ENCODE measurements at places on chromosomes 12 and 14.

DNA sequence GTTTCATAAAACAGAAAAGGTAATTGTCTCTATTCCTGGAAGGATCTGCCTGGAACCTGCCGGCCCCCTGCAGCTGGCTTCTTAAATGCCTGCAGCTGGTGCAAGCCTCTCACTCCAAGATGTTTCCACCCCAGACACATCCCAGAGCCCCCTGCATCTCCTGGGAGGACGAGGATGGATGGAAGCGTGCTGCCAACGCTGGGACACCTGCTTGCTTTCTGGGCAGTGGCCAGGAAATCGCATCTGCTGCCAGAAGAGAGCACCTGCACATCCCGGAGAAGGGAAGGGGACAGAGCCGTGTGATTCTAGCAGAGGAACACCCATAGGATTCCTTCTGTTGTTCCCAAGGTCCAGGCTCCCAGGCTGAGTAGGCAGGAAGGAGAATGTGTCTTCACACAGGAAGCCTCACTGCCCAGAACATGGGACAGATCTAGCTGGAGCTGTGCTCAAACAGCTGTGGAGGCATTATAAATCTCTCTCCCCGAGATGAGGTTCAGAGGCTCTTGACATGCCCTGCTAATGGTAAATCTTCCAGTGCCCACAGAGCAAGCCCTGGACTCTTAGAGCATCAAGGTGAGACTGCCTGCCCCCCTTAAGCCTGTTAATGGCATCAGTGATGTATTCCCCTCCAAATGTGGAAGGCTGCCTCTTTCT is 138.8 kb upstream of the MAP1LC3B2 start:
- no peak for DNase-seq

DNA sequence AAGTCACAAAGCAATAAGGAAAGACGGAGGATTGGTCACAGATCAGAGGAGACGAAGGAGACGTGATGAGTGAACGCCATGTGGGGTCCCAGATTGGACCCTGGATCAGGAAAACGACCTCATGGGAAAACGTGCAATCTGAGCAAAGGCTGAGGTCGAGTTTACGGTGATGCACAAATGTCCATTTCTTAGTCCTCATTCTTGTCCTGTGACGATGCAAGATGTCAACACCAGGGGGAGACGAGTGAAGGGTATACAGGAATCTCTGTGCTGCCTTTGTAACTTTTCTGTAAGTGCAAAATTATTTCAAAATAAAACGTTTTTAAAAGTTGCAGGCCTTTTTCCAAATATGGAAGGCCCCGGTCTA is 329.8 kb downstream of the MED13L start:
- DNase-seq = no peak

GRCh38 chr14:33948869-33949408 is 1.9 kb downstream of the EGLN3 start:
- no peak for DNase-seq

DNA sequence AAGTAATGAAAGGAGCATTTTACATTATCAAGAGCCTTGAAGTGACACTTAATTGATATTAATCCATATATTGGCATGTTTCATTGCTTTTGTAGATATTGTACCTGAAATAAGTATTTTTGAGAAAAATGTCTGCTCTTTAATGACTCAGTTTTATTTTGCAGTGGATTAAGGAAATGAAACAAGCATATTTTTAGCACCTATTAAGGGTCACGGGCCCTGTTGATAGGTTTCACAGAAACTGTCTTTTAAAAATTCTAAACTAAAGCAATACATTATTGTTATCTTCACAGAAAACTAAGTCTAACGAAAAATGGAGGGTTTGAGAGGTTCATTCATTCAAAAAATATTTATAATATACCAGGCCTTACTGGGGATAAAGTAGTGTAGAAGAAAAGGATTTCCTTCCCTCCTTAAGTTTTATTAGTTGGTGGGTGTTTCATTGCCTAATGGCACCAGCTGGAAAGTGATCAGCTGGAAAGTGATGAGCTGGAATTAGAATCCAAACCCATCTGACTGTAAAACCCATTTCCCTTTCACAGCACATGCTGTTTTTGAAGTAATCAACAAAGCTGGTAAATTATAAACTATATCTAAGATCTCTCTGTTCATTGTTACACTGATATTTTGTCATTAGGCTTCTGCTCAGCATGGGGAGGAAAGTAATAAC is 54.2 kb downstream of the PTPRQ start:
- no peak for DNase-seq

- DNase-seq = no peak
These were observed 250.3 kb downstream of the SPTSSA start for GRCh38 chr14:34211732-34212131.

DNA sequence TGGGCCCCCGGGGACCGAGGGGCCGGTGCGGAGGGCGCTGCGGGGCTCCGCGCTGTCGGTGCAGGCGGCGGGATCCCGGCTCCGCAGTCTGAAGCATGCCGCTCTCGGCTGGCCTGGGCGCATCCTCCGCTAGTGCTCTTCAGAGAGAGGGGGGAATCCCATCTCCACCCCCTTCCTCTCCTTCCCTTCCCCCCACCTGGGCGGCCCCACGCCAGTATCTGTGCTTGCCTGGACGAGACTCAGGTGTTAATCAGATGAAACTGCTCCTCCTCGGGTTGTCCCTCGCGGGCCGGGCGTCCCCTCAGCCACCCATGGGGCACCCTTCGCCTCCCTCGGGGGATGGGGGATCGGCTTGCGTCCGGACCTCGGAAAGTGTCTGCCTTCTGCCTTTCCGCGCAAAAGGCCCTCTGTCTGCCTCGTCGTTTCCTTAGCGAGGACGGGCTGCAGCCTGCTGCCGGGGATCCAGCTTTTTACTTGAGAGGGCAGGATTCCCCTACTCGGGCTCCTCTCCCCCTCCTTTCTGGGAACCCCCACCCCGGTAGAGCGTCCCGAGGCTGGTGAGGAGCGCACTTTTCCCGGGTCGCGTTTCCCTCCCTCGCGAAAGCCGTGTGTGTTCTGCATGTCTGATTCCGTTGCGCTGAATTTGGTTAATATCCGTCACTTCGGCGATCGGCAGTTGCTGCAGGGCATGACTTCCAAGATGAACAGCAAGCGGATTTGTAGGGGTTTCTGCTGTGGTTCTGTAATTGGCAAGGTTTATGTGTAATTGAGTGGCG is 1.1 kb downstream of the GPHN start:
- peak; percentile 40 for DNase-seq

- DNase-seq = no peak
These were observed 112.2 kb upstream of the DIO3 start for GRCh38 chr14:101449114-101449513.

DNA sequence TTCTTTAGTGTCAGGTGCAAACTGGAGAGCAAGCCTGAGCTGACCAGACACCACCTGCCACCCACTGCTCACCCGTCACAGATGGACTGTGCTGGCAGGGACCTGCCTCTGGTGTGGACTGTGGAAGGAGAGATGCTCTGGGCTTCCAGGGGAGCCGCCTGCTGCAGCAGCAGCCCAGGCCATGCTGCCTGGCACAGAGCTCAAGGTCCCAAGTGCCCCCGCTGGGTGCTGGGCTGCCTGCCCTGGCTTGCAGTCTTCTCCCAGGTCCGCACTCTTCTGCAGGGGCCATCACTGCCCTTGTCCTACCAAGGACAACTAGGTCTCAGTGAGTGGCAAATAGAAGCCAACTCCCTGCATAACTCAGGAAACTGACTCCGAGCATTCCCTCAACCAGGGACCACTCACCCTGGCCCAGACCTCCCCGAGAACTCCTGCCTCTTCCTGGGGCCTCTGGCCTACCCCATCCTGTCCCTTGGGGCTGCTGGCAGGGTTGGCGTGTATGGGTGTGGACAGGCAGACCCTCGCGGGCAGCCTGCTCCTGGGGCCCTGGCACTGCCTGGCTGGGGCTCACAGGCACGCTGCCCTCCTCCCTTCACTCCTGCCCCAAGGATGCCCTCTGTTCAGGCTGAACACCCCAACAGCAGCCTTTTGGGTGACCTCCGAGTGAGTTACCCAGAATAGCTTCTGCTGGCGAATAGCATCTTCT is 9.3 kb downstream of the AMN start:
- DNase-seq = no peak

DNA sequence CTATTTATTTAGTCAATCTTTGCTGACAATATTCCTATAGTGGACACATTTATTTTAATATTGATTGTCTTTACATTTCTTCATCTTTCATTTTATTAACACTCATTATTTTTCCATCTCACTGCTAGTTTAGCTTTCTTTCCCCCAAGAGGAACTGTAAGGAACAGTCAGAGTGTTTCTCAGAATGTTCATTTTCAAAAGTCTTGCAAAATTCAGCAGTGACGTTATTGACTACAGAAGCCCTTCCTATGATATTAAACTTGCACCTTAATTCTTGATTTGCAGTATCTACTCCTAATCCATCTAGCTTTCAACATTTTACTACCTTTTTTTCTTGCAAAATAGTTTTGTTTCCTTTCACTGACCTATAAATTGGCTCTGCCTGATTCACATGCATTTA is 13.0 kb downstream of the CLEC2B start:
- no peak for DNase-seq

- DNase-seq = no peak
These were observed 222.8 kb downstream of the EGLN3 start for GRCh38 chr14:33728010-33728498.

- DNase-seq = no peak
These were observed 55.4 kb downstream of the TMEM121 start for GRCh38 chr14:105581551-105582341.

GRCh38 chr12:57833672-57834071 is 12.9 kb downstream of the CTDSP2 start:
- DNase-seq = no peak

GRCh38 chr14:64614166-64614565 is 64.4 kb downstream of the PPP1R36 start:
- DNase-seq = no peak

DNA sequence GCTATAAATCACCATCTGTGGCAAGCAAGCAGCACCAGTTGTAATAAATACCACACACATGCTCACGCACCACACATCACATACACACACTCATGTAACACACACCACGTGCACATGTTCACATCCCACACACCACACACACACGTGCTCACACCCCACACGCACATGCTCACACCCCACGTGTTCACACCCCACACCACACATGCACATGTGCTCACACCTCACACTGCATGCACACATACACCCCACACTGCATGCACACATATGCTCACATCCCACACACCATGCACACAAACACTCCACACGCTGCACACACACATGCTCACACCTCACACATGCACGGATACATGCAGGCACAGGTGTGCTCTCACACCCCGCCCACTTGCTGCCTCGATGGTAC is 22.9 kb upstream of the ANKLE2 start:
- no peak for DNase-seq

DNA sequence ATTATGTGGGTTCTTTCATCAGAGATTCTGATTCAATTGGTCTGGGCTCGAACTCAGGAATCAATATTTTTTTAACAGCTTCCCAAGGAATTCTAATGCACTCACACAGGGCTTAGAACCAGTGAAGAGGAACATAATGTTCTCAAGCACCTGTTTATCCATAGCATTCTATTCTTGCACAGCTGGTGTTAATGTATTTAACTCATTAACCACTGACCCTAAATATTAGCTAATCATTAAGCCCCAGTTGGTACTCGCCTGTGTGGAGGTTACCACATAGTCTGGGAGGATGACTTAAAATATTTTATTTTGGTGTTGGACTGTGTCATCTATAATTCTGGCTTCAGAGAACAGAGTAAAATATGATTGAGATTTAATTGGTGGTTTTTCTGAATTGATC is 45.3 kb downstream of the LRP6 start:
- DNase-seq = no peak

- DNase-seq = no peak
These were observed 9.2 kb upstream of the CRIP2 start for GRCh38 chr14:105465209-105466031.

GRCh38 chr14:95769976-95770375 is 56.1 kb upstream of the TCL1A start:
- no peak for DNase-seq

DNA sequence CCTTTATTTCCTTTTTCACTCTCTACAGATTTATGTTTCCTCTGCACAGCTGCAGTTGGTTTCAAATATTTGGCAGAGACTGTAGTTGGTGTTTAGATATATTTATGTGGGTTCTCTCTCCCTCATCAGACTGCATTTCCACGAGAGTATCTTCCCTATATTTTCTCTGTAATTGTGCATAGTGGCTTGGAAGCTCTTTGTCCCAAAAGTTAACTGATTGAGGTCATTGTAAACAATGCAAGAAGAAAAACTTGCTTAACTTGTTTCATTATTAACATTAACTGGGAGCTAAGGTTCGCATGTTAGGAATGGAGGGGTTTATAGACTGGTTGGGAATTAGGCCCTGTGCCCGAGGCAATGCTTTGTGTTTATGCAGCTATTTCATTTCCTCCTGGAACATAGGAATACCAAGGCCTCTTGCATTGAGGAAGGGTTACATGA is 216.9 kb upstream of the HMGA2 start:
- DNase-seq = no peak

DNA sequence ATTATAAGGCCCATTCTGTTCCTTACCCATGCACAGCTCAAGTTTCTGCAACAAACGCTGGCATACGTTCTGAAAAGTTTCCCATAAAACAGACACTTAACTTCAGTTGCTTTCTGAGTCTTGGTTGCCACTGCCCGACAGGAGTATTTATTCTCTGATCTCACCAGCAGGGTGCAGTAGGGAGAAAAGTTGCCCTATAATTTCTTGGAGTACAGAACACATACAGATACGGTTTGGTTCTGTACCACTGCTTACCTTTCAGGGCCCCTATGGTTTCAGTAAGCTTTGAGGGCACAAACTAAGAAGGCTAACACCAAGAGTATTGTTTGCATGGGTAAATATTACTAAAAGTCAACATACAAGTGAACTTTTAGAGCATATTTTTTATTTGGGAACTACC is 77.9 kb downstream of the SPATA7 start:
- no peak for DNase-seq

DNA sequence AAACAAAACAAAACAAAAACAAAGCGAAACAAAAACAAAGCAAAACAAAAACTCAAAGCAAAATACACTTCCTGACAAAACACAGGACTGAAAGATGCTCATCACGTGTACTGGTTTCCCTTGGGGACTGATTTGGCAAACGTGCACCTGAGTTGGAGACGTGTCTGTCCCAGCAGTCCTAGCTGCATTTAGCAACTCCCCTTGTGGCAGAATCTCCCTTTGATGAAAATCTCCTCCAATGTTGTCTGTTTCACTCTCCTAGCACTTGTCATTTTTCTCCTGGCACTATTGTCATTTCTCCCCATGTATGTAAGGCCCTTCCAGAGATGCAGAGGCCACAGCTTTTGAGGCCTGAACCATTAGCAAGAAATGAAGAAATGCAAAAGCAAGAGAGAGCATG is 6.8 kb upstream of the SLC24A4 start:
- no peak for DNase-seq

GRCh38 chr12:44118946-44119345 is 283.1 kb downstream of the TMEM117 start:
- DNase-seq = no peak

DNA sequence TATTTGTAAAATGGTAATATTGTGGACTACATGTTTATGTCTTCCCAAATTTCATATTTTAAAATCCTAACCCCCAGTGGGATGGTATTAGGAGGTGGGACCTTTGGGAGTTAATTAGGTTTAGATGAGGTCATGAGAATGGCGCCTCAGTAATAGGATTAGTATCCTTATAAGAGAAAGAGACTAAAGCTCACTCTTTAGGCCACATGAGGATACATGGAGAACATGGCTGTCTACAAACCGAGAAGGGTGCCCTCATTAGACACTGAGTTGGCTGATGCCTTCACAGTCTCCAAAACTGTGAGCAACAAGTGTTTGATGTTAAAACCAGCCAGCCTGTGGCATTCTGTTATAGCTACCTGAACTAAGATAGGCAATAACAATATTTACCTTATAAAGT is 58.3 kb upstream of the OTOGL start:
- DNase-seq = no peak
